Activated CD4-positive, alpha-beta T cell treated with anti-CD3 and anti-CD28 coated beads, Interleukin-10, Interleukin-2, amounts not matched to agents 100 ng/mL and 50 ng/mL, durations not matched to agents 16 hours and 8 hours (primary cell): ENCODE measurements at places on chromosomes 7 and 10.
A peak's percentile ranks its signal among the peaks of the same experiment; 100 is the strongest.

DNA sequence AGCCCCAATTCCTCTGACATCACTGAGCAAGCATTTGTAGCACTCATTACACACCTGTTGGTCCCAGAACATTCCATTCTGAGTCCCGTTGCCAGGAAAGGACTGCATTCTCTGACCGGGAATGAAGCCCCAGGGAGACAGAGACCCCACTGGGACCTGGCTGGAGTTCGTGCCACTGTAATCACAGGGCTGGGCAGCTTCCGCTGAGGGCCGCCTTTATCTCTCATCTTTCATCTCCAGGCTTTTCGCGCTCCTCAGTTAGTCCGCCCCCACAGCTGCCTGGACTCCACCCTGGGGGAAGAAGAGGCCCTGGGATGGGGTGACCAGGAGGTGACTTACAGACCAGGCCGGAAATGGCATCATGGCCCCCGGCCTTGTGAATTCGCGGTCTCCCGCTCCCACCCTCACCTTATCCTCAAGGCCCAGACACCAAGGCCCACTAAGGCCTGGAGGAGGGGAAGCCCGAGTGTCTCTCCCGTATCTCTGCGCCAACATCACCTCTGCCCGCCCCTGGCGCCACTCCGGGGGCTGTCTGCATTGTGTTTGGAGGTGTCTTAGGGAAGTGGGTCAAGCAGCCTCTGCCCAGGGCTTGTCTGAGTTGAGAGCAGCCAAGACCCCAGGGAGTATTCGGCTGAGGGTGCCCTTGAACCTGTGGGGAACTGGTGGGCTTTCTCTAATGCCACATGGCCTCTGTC is 75.4 kb downstream of the PROSER2 start:
- no peak for DNase-seq

DNA sequence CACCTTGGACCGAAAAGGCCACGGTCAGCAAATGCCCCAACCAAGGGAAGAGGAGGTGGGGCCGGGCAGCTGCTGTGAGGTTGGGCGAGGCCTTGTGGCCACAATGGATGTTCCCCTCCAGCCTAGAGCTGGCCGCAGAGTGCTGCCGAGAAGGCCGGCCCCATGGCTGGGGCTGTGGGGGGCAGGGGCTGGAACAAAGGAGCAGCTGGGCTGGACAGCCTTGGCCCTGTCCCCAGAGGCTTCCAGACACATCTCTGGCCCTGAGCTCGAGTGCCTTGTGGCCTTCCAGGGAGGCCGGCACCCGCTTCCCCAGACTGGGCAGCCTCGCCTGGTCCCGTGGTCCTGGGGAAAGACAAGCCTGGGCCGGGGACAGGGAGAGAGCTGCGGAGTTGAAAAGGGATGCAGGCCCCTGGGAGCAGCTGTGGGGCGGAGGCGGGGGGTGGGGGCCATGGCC is 88.0 kb downstream of the PDGFA start:
- no peak for DNase-seq

DNA sequence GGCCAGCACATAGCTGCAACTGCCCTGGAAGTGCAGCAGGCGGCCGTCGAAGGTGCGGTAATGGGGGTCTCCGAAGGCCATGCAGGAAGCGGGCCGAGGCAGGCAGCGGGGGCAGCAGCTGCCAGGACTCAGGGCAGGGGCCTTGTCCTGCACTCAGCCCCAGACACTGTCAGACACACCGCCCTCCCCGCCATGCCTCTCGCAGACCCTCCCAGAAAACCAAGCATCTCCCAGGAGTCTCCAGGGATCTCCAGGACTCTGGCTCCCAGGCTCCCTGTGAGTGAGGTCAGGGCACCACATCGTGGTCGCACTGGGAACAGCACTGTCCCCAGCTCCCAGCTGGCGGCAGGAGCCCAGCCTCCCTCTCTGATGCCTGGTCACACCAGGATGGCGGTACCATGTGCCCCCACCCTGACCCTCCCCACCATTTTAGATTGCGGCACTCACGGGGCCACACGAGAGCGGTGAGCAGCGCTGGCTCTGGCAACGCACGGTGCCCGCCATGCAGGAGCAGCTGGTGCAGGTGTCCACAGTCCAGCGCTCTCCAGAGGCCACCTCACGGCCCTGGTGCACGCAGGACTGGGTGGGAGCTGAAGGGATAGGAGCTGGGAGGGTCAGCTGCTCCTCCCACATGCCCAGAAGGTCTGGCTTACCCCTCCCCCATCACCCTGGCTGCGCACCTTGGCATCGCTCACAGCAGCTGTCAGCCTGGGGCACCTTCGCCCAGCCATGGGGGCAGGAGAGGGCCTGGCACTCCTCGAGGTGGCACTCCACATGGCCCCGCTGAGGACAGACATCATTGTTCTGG is 17.5 kb downstream of the ATP6V1F start:
- no peak for DNase-seq

GRCh38 chr10:5811387-5811821 is 1.8 kb downstream of the GDI2 start:
- DNase-seq: peak; percentile 64

- DNase-seq: no peak
Measured at GRCh38 chr10:308101-308500, 172.8 kb downstream of the ZMYND11 start.

DNA sequence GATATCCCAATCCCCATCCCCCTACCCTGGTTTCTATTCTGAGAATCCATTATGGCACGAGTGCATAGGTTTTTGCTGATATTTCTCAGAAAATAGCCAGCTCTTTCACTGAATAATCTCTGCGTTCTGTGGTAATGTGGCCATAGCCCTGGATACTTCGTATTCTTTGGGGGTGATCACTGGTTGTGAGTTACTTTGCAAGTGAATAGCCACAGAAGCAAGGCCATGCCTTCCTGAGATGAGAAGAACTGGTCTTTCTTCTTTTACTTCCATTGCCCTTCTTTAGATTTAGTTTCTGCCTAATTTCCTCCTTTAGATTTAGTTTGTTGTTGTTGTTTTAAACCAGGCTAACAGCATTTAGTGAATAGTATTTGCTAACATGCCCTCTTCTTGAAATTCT is 323.4 kb downstream of the CDC14C start:
- no peak for DNase-seq

GRCh38 chr7:155840262-155840885 is 28.1 kb upstream of the SHH start:
- DNase-seq: no peak

GRCh38 chr10:91537614-91538383 is 95.1 kb downstream of the PPP1R3C start:
- DNase-seq: no peak

- peak; percentile 49 for DNase-seq
Measured at GRCh38 chr7:42471573-42472174, 234.7 kb upstream of the GLI3 start.

- no peak for DNase-seq
Measured at GRCh38 chr10:7488418-7488829, 77.6 kb upstream of the SFMBT2 start.

DNA sequence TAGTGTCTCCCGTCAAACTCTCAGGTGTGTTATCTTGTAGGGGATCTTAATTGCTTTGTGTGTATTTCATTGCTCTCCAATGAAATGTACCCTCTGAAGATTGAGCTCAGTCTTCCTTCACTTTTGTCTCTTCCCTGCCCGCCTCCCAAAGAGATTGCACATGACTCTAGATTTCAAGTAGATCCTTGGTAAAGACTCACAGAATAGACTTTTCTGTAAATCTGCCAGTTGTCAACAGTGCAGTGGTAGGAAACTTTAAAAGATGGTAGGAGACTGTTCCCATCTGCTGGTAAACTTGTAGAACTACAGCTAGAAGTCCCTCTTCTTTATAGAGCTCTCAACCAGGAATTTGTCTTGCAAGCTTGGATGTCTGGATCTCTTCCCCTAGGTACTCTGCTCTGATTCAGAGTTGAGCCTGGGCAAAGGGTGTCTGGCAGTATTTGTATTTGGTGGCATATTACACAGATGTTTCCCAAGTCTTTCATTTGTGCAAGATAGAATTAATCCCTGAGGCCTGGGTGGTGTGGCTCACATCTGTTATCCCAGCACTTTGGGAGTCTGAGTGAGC is 9.6 kb downstream of the CCL26 start:
- DNase-seq: peak; percentile 41

GRCh38 chr7:148914208-148914777 is 30.2 kb upstream of the EZH2 start:
- peak; percentile 91 for DNase-seq

GRCh38 chr7:100983451-100984187 is 14.3 kb downstream of the MUC12 start:
- no peak for DNase-seq

DNA sequence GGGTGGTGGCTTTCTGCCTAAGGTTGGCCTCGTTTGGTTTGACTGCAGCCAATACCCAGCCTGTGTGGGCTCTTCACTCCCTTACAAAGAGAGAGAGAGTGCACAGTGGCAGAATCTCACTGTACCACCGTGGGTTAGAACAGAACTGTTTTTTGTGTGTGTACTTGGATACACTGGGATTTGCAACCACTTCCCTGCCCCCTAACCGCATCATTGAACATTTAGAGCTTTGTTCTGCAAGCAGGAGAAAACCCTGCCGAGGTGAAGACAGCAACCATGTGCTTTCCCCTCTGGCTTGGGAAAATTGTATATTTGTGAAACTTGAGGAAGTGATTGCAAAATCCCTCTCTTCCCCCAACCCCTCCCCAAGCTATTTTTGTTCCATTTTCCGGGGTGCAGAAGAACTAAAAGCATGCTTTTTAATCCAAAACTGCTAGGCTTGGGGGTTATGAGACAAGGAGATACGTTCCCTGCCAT is 201.2 kb downstream of the TCF7L2 start:
- no peak for DNase-seq

DNA sequence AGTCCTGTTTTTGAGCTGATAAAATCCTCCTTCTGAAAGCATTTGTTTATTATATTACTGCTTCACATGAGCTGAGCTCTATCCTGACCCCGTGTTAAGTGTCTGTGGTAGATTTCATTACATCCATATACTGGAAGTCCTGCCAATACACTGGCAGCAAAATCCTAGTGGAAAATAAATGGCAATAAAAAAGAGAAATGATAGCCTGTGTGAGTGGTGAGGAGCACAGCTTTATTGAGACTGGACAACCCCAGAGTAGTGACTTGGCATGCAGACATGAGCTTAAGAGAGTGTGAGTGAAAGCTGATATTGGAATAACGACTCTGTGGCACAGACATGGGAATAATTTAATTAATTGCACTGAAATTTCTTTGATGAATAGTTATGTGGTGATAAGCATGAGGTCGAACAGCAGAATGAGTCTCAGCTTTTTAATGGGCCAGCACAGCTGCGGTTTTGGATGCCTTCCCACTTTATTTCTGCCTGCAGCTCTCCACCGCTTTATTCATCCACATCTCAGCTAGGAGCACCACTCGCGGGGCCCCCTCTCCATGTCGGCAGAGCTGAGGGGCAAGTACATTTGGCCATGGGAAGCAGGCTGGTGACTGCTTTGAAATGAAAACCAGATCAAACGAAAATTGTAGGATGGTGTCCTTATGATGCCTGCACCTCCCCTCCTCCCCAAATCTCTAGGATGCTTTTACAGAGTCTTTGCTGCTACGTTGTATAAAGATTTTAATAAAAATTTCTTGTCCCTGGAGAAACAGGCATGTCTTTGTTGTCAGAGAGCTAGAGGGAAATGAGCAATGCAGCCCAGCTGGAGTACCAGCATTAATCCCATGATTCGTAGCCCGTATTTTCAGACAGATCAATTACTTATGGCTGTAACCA is 494.3 kb downstream of the AUTS2 start:
- no peak for DNase-seq

- DNase-seq: no peak
Measured at GRCh38 chr10:124321433-124322089, 97.2 kb downstream of the OAT start.

- peak; percentile 29 for DNase-seq
Measured at GRCh38 chr10:31940839-31941653, 12.4 kb upstream of the ARHGAP12 start.

GRCh38 chr7:155962191-155962967 is 150.1 kb upstream of the SHH start:
- peak; percentile 87 for DNase-seq
